ENCODE measurements at places on chromosomes 6 and 20.

- peak; percentile 22 for DNase-seq
Measured at GRCh38 chr6:166997768-166998255, 1.4 kb upstream of the CEP43 start.

DNA sequence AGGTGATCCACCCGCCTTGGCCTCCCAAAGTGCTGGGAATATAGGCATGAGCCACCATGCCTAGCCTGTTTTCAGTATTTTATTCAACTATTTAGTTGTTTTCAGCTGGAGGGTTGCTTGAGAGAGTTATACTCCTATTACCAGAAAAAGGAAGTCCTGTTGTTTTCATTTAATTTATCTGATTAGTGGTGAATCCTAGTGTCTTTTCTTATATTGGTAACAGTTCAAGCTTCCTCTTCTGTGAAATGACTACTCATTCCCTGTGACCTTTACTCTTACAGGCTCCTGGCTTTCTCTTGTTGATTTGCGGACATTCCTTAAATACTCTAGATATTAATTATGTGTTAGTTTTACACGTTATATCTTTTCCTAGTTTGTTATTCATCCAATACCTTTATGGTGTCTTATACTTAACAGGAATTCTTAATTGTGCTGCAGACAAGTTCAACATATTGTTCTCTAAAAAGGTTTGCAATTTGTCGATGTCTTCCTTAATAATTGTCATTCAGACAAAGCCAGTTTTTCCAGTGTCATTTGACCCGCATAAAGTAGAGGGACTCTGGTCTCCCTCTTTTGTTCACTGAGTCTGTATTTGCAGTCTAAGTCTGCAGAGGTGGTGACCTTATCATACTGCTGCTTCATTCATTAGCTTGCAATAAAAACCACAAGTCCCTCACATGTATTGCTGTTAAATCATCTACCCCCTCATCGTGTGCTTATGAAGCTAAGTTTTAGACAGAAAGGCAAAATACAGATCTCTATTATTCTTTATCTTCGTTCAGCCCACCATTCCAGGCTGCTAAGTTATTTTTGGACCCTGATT lies 51.4 kb downstream of the ZBTB9 start:
- DNase-seq = no peak

DNA sequence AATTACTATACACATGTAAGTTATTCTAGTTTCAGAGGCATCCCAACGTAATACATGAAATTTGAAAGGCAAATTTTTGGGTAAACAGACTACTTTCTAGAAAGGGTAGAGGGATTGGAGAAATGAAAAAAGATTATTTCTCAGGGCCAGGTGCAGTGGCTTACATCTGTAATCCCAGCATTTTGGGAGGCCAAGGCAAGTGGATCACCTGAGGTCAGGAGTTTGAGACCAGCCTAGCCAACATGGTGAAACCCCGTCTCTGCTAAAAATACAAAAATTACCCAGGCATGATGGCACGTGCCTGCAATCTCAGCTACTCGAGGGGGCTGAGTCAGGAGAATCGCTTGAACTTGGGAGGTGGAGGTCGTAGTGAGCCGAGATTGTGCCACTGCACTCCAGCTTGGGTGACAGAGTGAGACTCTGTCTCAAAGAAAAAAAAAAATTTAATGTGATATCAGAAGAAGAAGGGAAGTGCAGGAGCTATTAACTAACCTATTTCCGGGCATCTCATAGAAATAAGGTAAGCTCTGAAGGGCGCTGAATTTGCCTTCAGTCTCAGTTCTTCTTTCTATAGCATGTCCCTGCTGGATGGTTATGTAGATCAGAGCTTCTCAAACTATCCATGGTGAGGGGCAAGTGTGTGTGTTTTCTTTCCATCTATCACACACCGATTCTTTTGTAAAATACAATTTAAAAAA lies 100.3 kb upstream of the MTHFD1L start:
- no peak for DNase-seq

- no peak for DNase-seq
Measured at GRCh38 chr20:9506964-9507369, 7.4 kb upstream of the LAMP5 start.

- DNase-seq = no peak
Measured at GRCh38 chr6:39889229-39889628, 45.0 kb downstream of the MOCS1 start.
